ENCODE measurements at places on chromosomes 12 and 14. TPM values are rescaled to one million over a fixed set of nuclear protein-coding genes. Genes with fewer than 3 reads are reported as not detected.

DNA sequence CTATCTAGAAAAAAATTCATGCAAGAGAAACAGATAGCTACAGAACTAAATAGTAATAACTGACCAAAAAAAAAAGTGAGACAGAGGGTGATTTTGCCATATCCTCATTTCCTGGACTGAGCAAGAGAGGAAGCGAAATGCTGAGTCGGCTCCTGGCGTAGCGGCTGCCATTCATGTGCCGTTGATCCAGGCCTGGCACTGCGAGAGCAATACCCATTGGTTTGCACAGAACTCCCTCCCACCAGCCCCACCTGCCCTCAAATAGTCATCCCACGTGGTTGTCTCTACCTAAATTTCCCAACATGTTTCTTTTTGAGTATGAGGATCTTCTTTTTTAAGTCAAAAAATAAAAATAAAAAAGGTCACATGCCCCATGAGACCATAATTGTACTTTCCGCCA is 9.4 kb upstream of the WNT5B start:
- DNase-seq: no peak

DNA sequence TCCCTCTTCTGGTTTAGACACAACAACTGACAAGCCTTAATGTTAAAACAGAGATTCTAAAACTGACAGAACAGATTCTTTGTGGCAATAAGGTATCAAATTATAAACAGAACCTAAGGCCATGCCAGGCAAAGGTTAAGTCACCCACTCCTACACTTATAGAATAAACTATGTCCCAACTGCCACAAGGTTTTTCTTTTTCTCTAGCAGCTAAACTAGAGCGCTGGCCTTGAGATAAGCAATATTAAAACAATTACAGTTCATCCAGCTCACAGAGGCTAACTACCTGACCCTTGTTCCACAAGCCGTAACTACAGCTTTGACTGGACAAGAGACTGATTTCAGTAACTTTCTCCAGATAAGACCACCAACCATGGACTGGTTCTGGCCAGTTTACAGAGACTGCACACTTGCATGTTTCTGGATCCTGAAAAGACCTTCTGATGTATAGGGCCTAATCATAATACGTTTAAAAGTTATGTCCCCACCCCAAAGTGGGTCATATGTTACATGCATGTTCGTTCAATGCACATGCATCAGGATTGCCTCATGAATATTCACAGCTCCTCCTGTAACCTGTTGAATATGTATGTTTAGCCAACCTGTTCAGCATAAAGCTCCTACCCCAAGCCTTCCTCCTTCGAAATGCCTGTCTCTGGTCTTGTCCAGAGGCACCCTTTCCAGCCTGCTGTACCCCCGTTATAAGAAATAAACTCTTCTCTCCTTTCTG is 61.9 kb upstream of the VASH1 start:
- DNase-seq: no peak

Gene RIPK3
- total RNA-seq: 6.4 TPM

DNA sequence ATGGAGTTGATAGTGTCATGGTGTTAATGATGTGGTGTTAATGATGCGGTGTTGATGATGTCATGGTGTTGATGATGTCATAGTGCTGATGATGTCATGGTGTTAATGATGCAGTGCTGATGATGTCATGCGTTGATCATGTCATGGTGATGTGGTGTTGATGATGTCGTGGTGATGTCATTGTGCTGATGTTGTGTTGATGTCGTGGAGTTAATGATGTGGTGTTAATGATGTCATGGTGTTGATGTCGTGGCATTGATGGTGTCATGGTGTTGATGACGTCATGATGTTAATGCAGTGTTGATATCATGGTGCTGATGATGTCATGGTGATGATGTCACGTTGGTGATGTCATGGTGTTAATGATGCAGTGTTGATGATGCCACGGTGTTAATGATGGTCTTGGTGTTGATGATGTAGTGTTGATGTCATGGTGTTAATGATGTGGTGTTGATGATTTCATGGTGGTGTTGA is 49.1 kb upstream of the RIMBP2 start:
- DNase-seq: no peak

DNA sequence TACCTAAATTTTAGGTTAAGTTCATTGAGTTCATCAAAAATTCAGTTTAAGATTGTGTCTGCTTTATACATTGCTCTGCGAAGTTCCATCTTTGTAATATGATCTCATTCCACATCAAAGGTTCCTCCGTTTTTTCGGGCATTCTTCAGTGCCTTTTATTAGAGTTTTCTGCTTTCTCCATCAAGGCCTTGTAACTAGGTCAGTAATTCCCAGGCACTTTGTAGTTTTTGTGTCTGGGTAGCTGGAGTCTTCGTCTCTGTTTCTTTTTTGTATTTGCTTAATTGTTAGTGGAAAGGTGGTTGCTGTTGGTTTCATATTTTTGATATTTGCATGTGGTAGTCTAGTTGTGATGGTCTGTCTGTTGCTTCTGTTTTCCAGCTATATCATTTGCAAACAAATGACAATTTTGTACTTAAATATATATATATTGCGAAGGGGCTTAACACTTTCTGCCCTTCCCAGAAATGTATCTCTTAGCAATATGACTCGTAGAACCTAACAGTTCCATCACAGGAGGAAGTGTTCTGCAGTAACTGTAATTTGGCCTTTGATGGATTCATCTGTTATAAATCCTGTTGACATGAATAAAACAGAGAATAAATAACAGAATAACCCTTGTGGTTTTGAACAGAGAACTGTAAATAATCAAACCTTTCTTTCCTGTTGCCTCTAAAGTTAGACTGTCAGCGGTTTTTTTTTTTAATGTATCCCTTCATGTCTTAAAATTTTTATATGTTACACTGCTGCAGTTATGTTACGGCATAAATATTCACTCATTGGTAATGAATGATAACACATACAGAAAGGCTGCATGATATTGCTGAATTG is 88.4 kb upstream of the DYNC1H1 start:
- DNase-seq: no peak

DNA sequence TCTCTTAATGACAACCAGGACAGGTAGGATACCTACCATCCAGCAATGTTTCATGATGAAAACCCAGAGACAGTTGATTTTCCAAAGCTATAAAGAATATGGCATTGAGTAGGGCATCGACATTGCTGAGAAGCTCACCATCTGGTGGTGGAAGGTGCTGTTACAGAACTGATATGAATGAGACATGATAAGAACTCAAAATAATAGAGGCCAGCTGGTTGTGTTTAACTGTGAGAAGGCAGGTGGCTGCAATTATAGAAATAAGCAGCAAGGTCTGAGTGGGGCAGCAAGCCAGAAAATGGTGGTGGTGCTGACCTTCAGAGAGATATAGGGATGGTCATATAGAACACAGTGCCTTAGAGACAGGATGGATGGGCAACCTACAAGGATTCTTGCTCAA is 449.7 kb downstream of the BTG1 start:
- no peak for DNase-seq

DNA sequence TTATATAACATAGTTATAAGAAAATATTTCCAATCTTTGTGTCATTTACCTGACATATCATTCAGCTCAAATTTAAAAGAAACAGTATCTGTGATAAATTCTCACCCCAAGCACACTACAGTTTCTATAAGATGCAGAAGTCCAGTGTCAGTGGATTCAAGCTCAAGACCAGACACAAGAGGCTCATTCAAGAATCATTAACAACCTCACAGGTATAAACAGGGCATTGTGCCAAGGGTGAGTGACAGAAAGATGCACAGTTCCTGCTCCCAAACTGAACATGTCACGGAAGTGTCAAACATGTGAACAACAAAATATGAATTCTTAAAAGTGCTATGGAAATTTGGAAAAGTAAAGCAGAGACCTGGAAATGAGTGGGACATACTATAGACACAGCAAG is 12.8 kb downstream of the ATP2B1 start:
- no peak for DNase-seq

DNA sequence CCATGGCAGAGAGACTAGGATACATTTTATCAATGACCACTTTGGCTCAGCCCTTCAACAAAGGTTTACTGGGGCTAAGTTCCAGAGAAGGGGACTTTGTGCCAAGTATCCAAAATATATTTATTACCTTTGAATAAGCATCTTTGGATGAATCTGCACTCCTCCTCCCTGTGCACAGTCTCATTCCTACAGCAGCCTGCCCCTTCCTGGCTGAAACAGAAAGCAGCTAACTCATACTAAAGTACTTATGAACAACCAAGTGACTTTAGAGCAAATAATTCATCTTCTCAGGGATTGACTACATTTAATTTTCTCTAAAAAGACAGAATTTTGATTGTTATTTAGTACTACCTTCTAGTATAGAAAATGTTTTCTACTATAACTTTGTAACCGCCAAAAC is 47.8 kb upstream of the ETV6 start:
- DNase-seq: no peak

GRCh38 chr12:18683327-18684013 is 54.3 kb downstream of the PLCZ1 start:
- DNase-seq: no peak

DNA sequence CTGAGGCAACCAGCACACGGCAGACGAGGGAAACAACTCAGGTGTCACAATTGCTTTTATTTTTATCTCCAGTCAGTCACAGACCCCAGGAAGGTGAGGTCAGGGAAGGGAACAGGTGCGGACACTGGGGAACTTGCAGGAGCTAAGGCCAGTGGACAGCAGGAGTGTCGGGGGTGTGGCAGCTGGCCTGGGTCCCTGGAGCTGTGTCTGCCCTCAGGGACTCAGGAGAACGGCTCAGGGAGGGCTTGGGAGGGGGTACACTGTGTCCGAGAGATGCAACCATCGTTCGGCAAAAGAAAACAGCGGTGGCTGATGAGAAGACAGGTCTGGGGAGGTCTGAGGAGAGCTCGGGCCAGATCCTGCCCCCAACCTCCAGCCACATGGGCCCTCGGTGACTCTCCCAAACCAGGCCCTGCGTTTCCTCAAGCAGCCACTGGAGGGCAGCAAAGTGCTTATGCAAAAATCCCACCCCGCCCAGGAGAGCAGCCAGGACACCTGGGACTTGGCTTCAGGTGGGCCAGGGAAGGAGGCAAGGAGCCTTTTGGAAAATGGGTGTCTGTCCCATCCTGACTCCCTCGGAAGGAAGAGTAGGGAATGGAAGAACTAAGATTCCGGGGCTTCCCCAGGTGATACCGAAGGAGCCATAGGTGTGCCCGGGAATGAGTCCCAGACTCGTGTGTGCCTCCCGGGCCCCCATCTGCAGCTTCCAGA is 24.1 kb upstream of the BCDIN3D start:
- no peak for DNase-seq

Gene PLEKHG7
- not detected for total RNA-seq

GRCh38 chr14:35213869-35214387 is 78.3 kb upstream of the PSMA6 start:
- no peak for DNase-seq

Gene EXD2
- 15.2 TPM for total RNA-seq

Gene CACNA2D4
- total RNA-seq: 0.14 TPM

Gene CBLN3
- 1.3 TPM for total RNA-seq

DNA sequence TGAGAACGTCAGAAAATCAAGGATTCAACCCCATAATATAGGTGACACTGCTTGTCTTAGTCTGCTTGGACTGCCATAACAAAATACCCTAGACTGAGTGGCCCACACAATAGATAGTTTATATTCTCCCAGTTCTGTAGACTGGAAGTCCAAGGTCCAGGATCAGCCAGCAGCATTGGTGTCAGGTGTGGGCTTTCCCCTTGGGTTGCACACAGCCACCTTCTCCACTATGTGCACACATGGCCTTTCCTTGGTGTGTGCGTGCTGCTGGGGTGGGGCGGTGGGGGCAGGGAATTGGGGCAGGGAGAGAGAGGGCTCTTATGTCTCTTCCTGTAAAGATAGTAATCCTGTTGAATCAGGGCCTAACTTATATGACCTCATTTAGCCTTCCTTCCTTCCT is 106.4 kb downstream of the SLC25A47 start:
- no peak for DNase-seq

- DNase-seq: no peak
Observed at GRCh38 chr12:110505332-110505731, 3.2 kb downstream of the RAD9B start.

- no peak for DNase-seq
Observed at GRCh38 chr12:55676707-55677106, 31.0 kb downstream of the ITGA7 start.

DNA sequence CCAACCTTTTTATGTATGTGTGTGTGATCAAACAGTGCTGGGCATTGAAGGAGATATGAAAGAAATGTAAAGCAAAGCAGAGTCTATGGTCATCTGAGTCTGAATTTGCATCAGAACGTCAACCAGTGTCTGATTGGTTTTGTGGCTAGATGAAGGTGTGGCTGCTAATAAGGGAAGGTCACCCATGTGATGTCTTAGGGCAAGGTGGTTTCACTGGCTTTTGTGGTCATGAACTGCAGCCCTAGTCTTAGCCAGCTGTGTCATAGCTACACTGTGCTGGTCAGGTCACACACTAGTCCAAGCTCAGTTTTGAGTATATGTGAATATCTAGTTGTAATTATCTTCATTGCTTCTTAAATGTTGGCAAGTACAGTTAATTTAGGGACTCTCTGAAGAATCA is 105.8 kb downstream of the TGFB3 start:
- DNase-seq: no peak

Gene SLCO1B1
- total RNA-seq: not detected

Gene ZFYVE26
- 11.4 TPM for total RNA-seq

GRCh38 chr12:27282754-27283153 is 38.7 kb downstream of the STK38L start:
- DNase-seq: no peak

Gene RNASE8
- not detected for total RNA-seq

- DNase-seq: no peak
Observed at GRCh38 chr12:52035926-52036325, 15.3 kb upstream of the NR4A1 start.

- no peak for DNase-seq
Observed at GRCh38 chr12:123045678-123046077, 65.2 kb downstream of the ARL6IP4 start.

- DNase-seq: no peak
Observed at GRCh38 chr12:110279566-110280375, 1.3 kb upstream of the ATP2A2 start.

DNA sequence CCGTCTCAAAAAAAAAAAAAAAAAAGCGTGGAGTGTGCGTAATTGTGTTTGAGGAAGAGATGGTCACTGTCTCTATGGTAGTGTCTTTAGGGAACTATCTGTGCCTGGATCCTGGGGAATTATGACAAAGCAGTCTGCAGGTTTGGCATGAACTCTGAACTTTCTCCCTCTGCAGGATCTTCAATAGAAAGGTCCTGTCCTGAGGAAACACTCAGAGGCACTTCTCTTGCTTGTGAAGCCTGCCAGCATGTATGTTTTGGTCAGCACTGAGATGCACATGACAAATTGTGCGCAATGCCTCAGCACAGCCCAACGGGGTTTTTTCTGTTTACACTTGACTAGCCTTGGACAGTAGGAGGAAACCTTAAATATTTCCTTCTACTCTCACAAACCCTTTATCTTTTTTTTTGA is 46.6 kb downstream of the ATF7 start:
- no peak for DNase-seq

- DNase-seq: no peak
Observed at GRCh38 chr12:123267991-123268843, 3.4 kb downstream of the CDK2AP1 start.

GRCh38 chr12:89353823-89354611 is 1.7 kb upstream of the DUSP6 start:
- no peak for DNase-seq

Gene TAS2R8
- total RNA-seq: not detected
